Brain (organoid and tissue), 16 donors: ENCODE measurements at places on chromosomes 1 and 21.

GRCh38 chr21:46284733-46285132 is 678 bp downstream of the MCM3AP start:
- no peak for DNase-seq

DNA sequence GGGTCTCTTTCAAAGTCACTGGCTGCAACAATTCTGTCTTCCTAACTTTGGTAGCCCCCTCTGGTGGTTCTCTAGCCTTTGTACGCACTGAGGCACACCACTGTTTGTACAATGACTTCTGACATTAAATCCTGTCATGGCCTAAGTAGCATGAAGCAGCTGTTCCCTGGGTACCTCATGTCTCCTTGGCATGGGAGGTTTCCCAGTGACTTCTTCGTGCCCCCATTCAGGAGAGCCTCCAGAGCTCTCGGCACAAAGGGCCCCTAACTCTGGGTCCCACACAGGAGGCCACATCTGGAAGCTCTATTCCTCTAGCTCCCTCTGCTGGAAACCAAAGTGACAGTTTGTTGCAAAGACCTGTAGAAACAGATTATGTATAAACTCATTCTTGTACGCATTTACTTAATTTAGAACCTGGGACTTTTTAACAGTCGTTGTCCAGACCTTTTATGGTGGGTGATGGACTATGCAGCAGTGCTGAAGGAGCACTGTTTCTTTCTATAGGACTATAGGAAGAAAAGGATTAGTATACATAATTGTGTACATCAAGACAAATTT is 13.4 kb downstream of the SWT1 start:
- peak; percentile 20 for DNase-seq

DNA sequence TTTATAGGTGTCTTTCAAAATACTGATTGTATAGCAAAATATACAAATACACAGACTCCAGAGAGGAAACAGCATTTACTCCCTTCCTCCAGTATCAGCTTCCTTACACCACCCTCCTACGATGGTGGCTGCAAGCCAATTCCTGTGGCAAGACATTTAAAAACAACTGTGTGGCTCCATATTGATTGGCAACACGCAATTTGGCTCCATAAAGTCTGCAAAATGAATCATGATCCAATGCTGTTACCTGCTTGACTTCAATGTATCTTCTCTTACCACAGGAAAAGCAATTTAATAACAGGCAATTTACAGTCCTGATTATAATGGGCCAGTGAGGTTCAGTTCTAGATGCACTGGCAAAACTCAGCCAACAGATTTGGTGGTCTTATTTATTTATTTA is 19.7 kb upstream of the ATP6V1G3 start:
- no peak for DNase-seq

DNA sequence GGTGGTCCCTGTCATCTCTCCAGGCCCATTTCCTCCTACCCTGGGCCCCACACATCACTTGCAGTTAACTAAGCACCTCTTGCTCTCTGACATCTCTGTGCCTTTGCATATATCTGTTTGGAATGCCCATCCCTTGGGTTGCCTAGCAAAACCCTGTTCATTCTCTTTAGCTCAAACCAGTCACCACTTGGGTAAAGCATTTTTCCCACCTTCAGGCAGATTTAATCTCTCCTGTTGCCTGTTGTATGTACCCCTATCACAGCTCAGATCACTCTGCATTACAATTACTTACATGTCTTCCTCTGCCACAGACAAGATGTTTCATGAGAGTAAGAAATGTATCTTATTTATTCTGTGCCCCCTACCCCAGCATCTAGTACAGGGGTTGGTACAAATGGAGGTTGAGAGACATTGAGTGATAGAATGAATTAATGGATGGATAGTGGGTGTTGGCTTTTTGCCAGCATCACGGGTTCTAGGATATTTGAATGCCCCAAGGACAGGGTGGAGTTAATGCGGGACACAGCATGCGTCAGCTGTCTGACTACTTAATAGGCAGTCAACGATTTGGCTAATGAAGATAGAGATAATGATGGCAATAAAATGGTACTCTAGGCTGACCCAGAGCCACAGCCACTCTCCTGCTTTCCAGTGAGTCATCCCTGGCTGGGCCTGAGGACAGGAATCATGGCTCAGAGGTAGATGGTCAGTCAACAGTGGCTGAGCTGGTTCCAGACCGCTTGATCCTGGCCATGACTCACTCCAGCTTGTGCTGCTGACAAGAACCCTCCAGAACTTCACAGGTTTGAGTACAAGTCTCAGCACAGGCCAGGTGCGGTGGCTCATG is 6.5 kb downstream of the NR0B2 start:
- no peak for DNase-seq

DNA sequence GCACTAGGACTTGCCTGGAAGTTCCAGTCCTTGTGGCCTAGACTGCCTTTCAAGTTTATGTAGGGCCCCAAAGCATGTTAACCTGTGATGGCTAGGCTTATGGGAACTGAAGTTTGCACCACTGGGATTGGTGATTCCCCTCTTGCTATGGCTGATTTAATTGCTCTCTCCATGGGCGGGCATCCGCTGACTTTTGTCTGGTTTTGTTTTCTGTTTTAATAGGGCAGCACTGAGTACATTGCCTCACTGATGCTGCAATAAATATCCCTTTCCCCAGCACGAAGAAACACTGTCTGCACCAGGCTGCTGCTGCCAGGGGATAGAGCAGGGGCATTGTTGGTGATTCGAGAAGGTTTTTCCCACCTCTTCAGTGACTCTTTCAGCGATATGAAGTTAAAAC is 73.3 kb upstream of the PDE4B start:
- DNase-seq: no peak
